MG63 (cell line): ENCODE measurements at places on chromosomes 13 and 19. TPM values are rescaled to one million over a fixed set of nuclear protein-coding genes. Genes with fewer than 3 reads are reported as not detected.

GRCh38 chr19:54297759-54298305 lies 15.1 kb downstream of the LILRA5 start:
- DNase-seq, result no peak

DNA sequence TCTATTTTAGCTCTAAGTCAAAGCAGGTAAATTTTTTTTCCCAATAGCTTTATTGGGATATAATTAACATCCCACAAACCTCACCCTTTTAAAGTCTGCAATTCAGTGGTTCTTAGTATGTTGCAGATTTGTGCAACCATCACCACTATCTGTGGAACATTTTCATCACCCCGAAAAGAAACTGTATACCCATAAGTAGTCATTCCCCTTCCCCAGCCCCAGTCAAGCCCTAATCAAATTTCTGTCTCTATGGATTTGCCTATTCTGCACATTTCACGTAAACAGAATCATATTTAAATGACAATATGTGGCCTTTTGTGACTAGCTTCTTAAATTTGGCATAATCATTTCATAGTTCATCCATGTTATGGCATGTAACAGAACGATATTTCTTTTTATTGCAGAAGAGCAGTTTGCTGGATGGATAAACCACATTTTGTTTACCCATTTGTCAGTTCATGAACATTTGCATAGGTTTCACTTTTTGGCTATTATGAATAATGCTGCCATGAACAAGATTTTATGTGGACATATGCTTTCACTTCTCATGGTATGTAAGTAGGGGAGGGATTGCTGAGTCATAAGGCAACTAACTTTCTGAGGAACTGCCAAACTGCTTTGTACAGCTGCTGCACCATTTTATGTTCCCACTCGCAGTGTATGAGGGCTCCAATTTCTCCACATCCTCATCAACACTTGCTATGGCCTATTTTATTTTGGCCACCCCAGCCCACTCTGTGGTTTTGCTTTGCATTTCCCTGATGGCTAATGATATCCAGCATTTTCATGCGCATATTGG lies 10.9 kb downstream of the SLC46A3 start:
- DNase-seq, result peak; percentile 36

- no peak for DNase-seq
Measured at GRCh38 chr13:113219256-113219940, 10.0 kb downstream of the CUL4A start.

DNA sequence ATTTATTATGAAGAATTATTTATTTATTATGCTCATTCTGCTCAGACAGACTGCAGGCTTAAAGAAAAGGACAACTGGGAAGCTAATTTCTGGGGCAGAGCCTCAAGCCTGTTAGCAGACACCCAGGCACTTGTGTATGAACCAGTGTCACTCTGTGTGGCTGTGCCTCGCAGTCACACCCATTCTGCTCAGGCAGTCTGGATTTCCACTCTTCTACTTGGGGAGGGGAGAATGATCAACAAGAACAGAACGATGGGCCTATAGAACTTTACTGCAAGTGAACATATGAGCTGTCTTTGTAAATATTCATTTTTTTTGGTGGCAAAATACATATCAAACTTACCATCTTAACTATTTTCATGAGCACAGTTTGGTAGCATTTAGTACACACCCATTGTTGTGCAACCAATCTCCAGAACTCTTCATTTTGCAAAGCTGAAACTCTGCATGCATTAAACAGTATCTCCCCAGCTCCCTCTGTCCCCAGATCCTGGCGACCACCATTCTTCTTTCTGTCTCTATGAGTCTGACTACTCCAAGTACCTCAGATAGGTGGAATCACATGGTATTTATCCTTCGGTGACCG lies 181.7 kb downstream of the NUFIP1 start:
- no peak for DNase-seq

GRCh38 chr13:106690779-106691178 lies 122.8 kb upstream of the ARGLU1 start:
- no peak for DNase-seq

DNA sequence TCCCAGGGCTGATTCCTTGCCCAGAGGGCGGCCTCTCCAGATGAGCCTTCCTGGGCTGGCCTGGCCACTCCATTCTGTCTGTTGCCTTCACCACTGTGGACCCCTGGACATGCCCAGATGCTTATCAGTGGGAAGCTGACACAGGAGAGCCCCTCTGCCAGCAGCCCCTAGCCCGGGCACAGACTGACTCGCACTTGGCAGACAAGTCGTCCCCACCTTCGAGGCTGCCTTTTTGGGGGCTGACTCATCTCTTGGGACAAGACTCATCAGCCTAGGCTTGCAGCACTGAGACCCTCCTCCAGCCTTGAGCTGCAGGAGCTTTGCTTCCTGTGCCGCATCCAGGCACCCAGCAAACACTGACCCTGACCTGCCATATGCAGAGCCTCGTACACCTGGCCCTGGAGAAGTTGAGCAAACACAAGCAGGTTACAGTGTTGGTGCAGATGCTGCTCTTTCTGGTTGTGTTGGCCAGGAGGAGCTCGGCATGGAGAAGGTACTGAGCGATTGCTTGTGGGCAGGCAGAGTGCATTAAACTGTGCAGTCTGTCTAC lies 8.1 kb downstream of the CHST8 start:
- DNase-seq, result no peak

DNA sequence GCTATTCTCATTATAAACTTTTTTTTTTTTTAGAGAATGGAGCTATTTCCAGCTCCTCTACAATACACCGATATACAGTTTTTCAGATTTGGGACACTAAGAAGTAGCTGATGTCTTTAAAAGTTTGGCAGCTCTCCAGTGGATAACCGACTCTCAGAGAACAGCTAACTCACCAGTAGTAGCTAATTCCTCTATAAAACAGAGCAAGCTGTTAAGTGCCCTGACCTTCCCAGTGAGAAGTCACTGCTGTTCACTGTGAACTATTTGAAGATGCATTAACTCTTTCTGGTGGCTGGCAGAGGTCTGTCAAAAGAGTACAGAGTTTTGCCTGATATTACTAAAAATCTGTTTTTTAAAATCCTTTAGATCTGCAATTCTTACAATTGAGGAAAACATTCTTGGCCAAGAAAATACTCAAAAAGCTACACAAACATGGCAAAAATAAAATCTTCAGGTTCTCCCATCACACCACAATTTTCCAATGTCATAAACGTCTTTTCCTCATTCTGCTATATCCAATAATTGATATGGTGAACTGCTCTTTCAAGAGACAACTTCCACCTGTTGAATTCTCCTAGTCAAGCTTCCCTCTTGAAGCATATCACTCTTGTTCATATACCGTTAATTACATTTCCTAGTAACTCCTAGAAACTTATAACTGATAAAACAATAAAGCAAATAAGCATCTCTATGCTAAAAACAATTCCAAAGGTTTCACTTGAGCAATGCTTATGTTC lies 44.2 kb downstream of the TBC1D4 start:
- DNase-seq, result no peak

GRCh38 chr13:43744261-43745031 lies 42.3 kb downstream of the ENOX1 start:
- no peak for DNase-seq

DNA sequence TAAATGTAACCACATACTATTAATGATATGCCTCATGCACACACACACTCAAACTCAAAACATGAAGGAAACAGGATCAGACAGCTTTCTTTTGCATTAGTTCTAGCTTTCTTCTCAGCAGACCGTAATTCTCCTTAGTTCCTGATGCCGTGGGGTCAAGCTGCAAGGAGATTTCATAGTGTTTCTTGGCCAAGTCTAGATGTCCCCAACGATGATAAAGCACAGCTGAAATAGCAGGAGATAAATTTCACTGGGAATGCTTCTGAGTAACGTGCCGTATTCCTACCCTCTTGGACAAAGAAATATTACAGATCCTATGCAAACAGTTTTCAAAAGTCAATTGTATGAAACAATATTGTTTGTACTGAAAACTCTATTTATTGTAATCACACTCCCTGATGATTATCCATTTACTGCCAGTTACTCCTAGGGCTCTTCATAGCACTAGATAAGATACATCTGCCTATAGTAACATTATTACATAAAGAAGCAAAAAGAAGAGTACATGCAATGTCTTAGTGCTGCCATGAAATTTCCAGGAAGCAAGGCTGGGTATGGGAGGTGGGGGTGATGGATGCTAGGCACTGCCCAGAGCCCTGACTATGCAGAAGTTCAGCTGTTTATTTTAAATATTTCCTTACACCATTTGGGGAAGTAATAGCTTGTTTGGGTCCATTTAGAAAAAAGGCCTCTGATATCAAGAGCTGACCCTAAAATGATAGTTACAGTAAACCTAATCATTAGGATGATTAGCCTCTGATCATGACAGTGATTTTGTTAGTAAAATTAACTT lies 16.5 kb upstream of the GGACT start:
- no peak for DNase-seq

DNA sequence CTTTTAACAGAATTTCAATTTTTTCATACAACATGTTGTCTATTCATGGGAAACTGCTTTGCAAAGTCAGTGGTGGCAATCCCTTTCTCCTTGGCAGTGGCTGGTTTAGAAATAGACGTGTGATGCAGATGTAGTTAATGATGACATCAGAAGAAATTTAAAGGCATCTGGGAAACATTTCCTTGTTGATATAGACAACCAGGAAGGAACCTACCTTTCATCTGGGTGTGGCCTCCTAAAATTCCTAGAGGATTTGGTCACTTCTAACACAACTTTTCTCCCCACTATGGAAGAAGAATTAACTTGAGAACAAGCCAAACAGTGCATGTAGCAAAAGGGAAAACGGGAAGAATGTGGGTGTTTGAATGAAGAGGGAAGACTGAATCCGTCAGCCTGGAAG lies 102.8 kb downstream of the EFNB2 start:
- no peak for DNase-seq

DNA sequence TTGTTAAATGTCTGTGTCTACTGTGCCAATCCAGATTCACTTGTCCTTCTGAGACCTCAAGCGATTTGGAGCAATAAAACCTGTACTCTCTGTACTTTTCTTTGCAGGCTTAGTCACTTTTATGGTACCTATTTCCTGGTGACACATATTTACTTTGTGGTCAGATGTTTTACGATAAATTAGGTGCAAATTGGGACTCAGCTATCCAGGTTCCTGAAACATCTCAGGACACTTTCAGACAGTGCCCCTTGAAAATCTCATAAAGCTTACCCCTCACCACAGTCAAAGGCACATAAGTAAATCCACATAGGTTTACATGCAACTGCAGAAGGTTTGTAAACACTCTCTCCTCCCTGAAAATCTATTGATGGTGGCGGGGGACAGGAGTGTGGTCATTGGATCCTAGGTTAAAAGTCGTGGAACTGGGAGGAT lies 438.8 kb downstream of the EFNB2 start:
- no peak for DNase-seq

GRCh38 chr19:3252650-3253049 lies 28.2 kb downstream of the CELF5 start:
- DNase-seq, result no peak

GRCh38 chr19:30450100-30450499 lies 77.9 kb downstream of the ZNF536 start:
- peak; percentile 37 for DNase-seq

GRCh38 chr19:1170938-1171754 lies 2.9 kb downstream of the SBNO2 start:
- no peak for DNase-seq

DNA sequence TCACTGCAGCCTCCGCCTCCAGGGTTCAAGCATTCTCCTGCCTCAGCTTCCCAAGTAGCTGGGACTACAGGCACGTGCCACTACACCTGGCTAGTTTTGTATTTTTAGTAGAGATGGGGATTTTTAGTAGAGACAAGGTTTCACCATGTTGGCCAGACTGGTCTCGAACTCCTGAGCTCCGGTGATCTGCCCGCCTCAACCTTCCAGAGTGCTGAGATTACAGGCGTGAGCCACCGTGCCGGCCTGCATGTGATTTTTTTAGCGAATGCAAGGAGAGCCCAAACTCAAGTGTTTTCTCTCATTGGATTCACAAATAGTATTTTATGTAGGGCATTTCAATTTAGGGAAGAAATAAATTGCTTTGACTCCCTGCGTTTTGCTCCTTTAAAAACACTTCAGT lies 4.4 kb downstream of the ZMYM2 start:
- DNase-seq, result no peak

- DNase-seq, result no peak
Measured at GRCh38 chr13:42384265-42384664, 112.3 kb downstream of the AKAP11 start.

GRCh38 chr13:73697166-73697565 lies 437.0 kb downstream of the KLF12 start:
- DNase-seq, result no peak

GRCh38 chr13:101695870-101696516 lies 243.5 kb downstream of the ITGBL1 start:
- no peak for DNase-seq

- no peak for DNase-seq
Measured at GRCh38 chr13:39047560-39047959, 9.3 kb downstream of the NHLRC3 start.

DNA sequence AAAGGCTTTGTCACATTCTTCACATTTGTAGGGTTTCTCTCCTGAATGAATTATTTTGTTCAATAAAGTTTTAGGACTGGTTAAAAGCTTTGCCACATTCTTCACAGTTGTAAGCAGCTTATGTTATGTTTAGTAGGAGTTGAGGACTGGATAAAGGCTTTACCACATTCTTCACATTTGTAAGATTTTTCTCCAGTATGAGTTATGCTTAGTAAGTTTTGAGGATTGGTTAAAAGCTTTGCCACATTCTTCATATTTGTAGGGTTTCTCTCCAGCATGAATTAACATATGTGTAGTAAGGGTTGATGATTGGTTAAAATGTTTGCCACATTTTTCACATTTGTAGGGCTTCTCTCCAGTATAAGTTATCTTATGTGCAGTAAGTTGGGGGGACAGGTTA lies 79.9 kb downstream of the ZNF431 start:
- no peak for DNase-seq

DNA sequence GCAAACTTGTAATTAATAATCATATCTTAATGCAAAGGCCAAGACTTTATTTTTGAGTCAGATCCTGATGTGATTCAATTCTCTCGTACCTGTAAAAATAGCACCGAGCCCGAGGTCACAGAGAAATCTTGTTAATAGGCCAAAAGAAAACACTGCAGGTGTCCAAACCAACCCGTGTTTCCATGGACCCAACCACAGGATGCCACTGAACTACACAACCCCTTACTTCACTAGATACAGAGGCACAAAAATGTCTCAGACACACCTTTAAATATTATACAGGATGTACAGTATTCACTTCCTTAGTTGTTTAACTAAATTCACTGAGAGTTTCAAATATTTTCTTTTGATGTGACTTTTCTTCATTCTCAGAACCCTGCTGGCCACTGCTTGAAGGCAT lies 530.9 kb downstream of the MYO16 start:
- no peak for DNase-seq

GRCh38 chr19:48591021-48591420 lies 15.5 kb upstream of the SPACA4 start:
- DNase-seq, result no peak

Gene RFPL4AL1
- not detected in 2 replicates for total RNA-seq

Gene KCNRG
- total RNA-seq, result 5.6 TPM in 1 of 2 replicates, not detected in the other

Gene KIR3DL1
- not detected in 2 replicates for total RNA-seq

Gene TEX29
- total RNA-seq, result not detected in 2 replicates

Gene CYP4F2
- total RNA-seq, result not detected in 2 replicates

Gene KEAP1
- 172 and 247 TPM in 2 replicates for total RNA-seq

Gene ZNF665
- not detected in 2 replicates for total RNA-seq

Gene MADCAM1
- not detected in 2 replicates for total RNA-seq
